ENCODE measurements at places on chromosomes 2 and 18.
A peak's percentile ranks its signal among the peaks of the same experiment; 100 is the strongest.

DNA sequence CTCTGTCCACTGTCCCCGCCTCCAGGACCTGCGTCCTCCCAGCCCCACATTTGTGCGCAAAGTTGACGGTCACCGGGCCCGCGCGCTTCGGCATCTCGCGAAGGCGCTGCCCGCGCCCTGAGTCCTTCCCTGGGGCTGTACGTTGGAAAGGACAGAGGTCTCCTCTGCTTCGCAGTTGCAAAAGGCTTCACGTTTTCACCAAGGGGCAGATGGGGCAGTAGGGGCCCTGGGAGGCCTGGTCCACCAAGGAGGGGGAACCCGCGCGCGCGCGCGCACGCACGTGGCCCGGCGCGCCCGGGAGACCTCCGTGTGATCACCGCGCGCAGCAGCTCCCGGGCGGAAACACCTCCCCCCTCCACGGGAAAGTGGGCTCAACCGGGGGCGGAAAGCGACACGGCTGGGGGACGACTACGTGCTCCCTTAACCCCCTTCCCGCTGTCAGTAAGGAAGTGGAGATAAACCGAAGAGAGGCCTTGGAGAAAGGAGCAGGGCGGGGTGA, 21.9 kb downstream of the TEX44 start:
- peak; percentile 50 for DNase-seq

DNA sequence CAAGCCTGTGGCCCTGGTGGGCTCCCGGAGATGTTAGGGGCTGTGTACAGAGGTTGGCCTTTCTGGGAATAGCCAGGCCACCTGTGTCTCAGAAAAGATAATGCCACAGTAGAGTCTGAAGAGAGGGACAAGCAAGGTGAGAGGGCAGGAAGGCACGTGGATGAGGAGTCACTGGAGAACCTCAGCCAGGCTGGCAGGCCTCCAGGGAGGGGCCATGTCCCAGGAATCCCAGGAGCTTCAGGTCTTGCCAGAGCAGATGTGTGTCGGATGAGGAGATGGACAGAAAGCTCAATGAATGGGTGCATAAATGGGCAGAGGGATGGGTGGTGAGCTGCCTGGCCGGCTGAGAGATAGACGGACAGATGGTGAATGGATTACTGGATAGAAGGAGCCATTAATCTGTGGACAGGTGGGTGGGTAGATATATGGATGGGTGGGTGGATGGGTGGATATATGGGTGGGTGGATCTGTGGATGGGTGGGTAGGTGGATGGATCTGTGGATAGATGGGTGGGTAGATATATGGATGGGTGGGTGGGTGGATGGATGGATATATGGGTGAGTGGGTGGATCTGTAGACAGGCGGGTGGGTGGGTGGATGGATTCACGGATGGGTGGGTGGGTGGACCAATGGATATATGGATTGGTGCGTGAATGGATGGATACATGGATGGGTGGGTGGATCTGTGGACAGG, 7.9 kb upstream of the OTOF start:
- no peak for DNase-seq

DNA sequence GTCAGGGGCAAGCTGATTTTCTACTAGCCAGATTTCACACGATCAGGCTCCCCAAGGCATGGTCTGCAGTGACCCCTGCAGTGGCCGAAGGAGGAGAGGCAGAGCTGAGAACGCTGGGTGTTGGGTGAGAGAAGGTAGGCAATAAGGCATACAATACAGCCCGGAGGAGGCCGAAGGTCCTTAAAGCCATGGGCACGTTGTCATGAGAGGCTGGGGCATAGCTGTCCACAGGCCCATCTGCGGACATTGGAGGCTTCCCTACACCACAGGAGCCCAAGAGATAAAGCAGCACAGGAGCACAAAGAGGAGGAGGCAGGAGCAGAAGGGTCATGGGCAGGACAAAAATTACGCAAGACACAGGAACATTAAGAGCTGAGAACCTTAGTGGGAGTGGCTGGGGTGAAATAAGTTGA, 16.7 kb upstream of the BZW1 start:
- DNase-seq, result no peak

DNA sequence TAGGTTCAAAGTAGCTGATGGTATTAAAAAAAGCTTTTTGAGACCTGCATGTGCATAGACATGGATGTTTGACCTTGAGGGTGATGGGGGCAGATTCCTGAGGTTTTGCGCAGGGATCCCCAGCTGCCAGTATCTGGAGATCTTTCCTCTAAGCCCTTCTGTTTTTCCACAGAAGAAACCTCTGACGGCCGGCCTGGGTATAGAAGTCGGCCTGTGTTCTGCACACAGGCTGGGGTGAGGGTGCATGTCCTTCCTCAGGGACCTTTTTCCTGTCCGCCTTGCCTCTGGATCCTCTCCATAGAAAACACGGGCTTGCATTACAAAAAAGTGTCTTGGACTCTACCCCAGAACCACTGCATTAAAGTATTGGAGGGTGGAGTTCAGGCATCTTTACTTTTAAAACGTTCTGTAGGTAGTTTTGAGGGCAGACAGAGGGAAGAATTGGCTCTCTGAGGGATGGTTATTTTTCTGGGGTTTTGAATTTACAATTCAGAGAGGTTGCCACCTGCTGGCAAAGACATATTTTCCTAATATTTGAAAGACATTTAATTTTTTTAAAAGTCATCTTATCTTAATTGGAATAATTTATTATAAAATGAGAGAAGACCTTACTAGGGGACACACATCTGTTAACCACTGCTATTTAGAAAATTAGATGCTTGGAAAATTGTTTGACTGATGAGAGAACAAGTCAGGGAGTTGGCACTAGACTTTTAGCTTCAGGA, 350.6 kb downstream of the DCDC2C start:
- DNase-seq, result no peak

GRCh38 chr2:25697559-25698341, 24.4 kb upstream of the DTNB start:
- DNase-seq, result no peak

- peak; percentile 92 for DNase-seq
Measured at GRCh38 chr2:44778671-44779476, 162.6 kb upstream of the SIX3 start.

- no peak for DNase-seq
Measured at GRCh38 chr2:224350703-224351102, 51.2 kb downstream of the FAM124B start.

GRCh38 chr2:128774320-128775216, 455.9 kb upstream of the HS6ST1 start:
- no peak for DNase-seq

GRCh38 chr18:13070460-13070859, 79.3 kb downstream of the CEP192 start:
- no peak for DNase-seq

DNA sequence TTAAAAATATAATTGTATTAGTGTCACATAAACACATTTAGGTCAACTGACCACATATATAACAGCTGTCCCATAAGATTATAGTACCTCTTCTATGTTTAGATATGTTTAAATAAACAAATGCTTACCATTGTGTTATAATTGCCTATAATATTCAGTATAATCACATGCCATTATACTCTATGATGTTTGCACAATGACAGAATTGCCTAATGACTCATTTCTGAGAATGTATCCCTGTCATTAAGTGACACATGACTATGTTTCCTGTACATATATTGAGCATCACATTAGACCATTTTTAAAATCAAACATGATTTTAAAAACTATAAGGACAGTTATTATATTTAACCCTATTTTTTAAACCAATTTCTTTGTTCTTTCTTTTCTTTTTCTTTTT, 89.8 kb downstream of the HS6ST1 start:
- DNase-seq, result no peak

- no peak for DNase-seq
Measured at GRCh38 chr2:142893241-142893640, 15.8 kb downstream of the KYNU start.

- DNase-seq, result no peak
Measured at GRCh38 chr2:54859416-54859815, 136.0 kb downstream of the EML6 start.

- no peak for DNase-seq
Measured at GRCh38 chr2:183740241-183740640, 616.0 kb downstream of the NUP35 start.

GRCh38 chr2:172375251-172375650, 52.1 kb upstream of the ITGA6 start:
- no peak for DNase-seq

DNA sequence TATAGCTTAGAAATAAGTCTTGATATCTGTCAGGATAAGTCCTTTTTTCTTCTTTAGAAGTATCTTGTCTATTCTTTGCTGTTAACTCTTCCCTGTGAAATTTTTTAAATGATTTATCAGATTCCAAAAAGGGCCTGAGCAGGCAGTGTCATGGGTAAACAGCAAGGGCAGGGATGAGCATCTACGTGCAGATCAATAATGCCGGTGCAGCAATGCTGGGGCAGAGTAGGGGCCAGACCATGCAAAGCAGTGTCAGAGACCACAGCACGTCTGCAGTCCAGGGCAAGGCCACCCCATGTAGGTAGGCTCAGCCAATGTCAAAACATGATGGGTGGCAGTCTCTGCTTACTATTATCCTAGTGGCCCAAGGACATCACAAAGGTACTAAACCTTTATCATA, 182.2 kb downstream of the TMEM247 start:
- DNase-seq, result no peak

GRCh38 chr2:205245652-205246051, 436.6 kb upstream of the NRP2 start:
- no peak for DNase-seq

- DNase-seq, result no peak
Measured at GRCh38 chr18:31040686-31041270, 1.8 kb downstream of the DSC3 start.

DNA sequence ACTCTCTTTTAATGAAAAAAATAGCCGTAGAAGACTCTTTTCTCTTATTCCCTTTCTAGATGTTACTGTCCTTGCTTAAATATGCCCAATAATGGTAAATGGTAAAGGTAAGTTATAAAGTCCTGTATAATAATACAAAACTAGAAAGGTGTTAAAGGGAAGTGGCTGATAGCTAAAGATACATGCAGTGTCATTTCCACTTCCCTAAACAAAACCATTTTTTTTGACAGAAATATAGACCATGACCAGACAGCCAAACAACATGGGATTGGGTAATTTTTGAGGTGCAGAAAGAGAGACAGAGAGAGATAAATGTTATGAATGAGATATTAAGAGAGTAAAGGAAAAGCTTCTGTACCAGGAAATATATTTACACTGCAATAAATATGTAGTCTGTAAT, 731.7 kb upstream of the REG3G start:
- no peak for DNase-seq

GRCh38 chr2:238645095-238645494, 202.8 kb upstream of the TWIST2 start:
- no peak for DNase-seq

- DNase-seq, result no peak
Measured at GRCh38 chr2:1633092-1633671, 111.1 kb downstream of the PXDN start.

GRCh38 chr2:195559431-195559914, 97.6 kb upstream of the SLC39A10 start:
- peak; percentile 64 for DNase-seq

- peak; percentile 6 for DNase-seq
Measured at GRCh38 chr2:46803911-46804670, 111.5 kb downstream of the MCFD2 start.

GRCh38 chr2:240988571-240989271, 9.7 kb upstream of the SNED1 start:
- no peak for DNase-seq

GRCh38 chr2:176683618-176684111, 414.4 kb downstream of the MTX2 start:
- DNase-seq, result no peak

DNA sequence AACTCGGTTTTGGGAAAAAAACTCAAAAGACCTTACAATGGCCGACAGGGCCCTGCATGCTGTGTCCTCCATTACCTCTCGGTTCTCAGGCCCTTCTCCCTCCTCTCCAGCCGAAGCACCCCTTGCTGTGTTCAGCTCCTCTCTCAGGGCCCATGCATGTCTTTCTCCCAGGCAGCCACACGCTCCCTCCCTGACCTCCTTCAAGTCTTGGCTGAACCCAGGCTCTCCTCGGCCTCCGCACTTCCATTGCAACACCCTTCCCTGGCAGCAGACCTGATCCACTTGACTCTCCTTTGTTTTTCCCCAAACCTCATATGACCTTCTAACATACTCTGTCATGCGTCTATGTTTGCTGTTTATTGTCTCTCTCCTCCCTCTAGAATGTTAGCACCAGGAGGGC, 114.0 kb downstream of the CYP26B1 start:
- DNase-seq, result no peak

DNA sequence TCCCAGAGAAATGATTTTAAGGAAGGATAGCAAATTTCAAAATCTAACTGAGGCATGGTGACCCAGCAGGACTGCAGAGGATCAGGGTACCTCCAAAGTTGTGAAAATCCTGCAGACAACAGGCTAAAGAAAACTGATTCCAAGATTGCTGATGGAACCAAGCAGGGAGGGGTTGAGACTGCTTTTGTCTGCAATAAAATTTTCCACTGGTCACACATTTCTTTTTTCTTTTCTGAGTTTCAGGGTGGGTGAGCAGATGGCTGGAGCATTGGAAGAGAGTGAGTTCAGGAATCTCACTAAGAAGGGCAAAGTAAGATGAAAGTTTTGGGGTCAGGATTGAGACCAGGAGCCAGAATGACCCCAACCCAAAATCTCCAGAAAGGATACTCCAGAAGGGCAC, 321.0 kb downstream of the TNS1 start:
- DNase-seq, result no peak

DNA sequence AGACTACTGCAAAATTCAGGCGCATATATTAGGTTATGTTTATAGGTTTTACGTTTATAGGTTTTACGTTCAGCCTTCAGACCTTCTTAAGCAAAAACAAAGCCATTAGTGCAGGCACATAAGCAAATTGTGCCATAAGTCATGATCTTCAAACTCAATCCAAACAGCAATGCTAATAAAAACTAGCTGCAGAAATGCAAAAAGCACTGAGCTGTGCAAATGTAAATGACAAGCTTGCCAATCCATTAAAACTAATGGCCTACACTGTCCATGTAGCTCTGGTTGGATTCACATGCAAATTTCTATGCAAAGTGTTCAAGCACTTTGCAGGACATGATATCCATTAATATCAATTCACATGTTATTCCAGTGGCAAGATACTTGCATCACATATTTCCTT, 50.9 kb downstream of the LRPPRC start:
- DNase-seq, result no peak

GRCh38 chr18:25467226-25467987, 115.4 kb upstream of the ZNF521 start:
- DNase-seq, result no peak

DNA sequence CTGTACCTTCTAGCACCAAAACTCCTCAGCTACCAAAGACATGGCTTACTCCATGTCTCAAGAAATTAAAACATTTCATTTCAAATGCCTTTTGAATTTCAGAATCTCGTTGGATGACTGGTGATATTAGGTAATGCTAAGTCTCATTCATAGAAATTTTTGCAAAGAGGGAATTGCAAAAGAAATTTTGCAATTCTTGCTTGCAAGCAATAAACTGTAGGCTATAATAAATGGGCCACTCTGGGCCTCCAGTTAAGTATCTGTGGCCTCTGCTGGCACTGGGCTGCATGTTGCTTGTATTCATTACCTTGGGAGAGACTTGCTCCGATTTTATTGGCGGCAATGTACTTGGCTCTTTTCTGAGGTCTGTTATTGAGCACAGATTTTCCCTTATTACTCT, 2.8 kb upstream of the LCLAT1 start:
- no peak for DNase-seq

- DNase-seq, result no peak
Measured at GRCh38 chr2:18835787-18836186, 246.4 kb upstream of the NT5C1B start.
